Activated CD4-positive, alpha-beta T cell treated with anti-CD3 and anti-CD28 coated beads, Interleukin-2, amount 10 ng/mL, durations not matched to agents 7 days and 5 days (primary cell): ENCODE measurements at places on chromosomes 4 and X. TPM values are rescaled to one million over a fixed set of nuclear protein-coding genes. Genes with fewer than 3 reads are reported as not detected.

The NPNT gene
- total RNA-seq: not detected

The RHOXF2B gene
- total RNA-seq: not detected

The OCRL gene
- total RNA-seq: 1.9 TPM

The TMPRSS11B gene
- total RNA-seq: not detected

The EREG gene
- not detected for total RNA-seq

The PFKFB1 gene
- total RNA-seq: 0.23 TPM

DNA sequence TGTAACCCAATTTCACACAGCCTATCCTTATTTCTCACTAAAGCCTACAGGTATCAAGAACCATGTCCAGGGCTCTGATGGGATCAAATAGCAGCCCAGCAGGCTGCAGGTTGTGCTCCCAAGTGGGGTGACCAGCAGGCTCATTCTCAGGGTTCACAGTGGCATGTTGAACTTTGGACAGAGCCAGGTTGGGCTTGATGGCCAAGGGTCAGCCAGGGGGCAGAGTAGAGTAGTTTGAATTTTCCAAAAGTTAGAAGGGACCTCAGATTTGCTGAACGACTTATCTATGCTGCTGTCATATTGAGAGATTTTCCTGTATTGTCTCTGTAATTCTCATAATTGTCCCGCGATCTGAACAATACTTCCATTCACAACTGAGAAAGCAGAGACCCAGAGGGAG lies 310.8 kb upstream of the BOD1L1 start:
- H3K4me3 ChIP-seq: no peak overlapping the region
- no peaks in the 10 kb centered on the region for H3K4me1 ChIP-seq
- no peaks in the 10 kb centered on the region for H3K36me3 ChIP-seq
- H3K27ac ChIP-seq: no peak overlapping the region

DNA sequence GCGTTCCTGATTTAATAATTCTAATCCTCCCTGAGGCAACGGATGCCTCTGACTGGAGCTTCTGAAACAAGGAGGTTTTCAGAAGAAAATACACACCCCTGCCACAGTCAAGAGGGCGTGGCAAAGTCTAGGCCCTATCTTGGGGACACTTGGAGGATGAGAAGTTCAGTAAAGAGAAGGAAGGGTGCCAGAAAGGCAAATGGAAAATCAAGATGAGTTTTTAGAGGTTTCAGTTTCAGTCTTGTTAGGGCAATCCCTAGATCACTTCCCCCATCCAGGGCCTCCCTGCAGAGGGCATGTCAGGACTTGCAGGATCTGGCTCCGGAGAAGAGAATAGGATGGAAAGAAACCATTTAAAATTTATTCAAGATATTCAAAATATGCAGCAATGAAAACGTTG lies 28.5 kb upstream of the FGF2 start:
- H3K4me1 ChIP-seq: peaks cover 6% of the 10 kb centered on the region
- H3K27me3 ChIP-seq: peaks cover 2% of the 10 kb centered on the region
- DNase-seq: no peak

DNA sequence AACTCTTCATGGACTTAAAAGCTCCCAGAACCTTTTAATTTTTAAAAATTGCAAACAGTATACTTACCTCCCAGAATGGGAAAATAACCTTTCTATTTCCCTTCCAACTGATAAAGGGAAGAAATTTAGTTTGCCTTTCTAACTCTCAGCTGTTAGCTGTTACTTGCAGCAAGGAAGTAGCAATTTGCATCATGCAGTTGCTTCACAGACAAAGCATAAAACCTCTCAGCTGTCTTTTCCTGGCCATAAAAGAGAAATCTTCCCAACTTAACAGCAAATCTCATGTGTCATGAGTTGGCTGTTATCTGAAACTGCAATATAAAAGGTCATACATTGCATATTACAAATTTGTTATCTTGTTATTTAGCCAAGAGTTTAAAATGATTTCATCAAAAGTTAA lies 18.4 kb downstream of the C4orf17 start:
- H3K4me3 ChIP-seq: no peak overlapping the region
- H3K27me3 ChIP-seq: peaks cover 3% of the 10 kb centered on the region
- no peaks in the 10 kb centered on the region for H3K4me1 ChIP-seq
- H3K36me3 ChIP-seq: no peaks in the 10 kb centered on the region

DNA sequence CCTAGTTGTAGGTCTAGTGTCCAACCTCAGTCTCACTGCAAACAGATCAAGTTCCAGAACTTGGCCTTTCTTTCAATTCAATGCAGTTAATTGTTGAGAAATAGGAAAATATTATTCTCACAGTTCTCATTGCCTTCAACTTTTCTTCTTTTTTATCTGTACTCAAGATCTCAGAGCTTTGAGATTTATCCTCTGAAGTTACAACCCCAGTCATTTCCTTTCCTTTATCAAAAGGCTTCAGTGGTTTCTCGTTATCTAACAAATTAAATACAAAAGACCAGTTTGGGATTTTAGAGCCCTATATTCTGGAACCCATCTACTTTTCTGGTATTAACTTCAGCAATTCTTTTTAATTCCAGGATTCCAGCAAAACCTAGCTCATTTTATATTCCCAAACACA lies 130.2 kb downstream of the TMA16 start:
- no peak overlapping the region for H3K4me3 ChIP-seq
- no peak overlapping the region for H3K27ac ChIP-seq
- H3K36me3 ChIP-seq: no peaks in the 10 kb centered on the region
- peaks cover 3% of the 10 kb centered on the region for H3K4me1 ChIP-seq
- H3K27me3 ChIP-seq: no peaks in the 10 kb centered on the region

DNA sequence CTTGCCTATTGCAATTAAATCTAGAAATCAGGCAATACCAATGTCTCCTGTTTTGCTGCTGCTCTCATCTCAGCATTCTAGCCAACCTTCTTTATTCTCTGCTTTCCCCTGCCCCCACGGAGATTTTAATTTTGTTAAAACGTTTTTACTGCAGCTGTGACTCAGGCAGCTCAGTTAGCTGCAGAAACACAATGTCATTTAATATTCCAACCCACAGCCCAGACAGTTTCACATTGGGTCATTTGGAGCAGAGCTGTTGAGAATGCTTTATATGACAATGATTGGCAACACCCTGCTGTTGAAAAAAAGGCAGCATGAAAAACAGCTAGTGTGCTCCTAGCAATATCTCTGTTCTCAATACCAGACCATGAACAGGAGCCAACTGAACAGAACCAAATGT lies 12.6 kb upstream of the SLC10A4 start:
- no peaks in the 10 kb centered on the region for H3K4me1 ChIP-seq
- H3K4me3 ChIP-seq: no peak overlapping the region
- H3K27ac ChIP-seq: no peak overlapping the region
- no peaks in the 10 kb centered on the region for H3K36me3 ChIP-seq
- H3K27me3 ChIP-seq: peaks cover 13% of the 10 kb centered on the region

DNA sequence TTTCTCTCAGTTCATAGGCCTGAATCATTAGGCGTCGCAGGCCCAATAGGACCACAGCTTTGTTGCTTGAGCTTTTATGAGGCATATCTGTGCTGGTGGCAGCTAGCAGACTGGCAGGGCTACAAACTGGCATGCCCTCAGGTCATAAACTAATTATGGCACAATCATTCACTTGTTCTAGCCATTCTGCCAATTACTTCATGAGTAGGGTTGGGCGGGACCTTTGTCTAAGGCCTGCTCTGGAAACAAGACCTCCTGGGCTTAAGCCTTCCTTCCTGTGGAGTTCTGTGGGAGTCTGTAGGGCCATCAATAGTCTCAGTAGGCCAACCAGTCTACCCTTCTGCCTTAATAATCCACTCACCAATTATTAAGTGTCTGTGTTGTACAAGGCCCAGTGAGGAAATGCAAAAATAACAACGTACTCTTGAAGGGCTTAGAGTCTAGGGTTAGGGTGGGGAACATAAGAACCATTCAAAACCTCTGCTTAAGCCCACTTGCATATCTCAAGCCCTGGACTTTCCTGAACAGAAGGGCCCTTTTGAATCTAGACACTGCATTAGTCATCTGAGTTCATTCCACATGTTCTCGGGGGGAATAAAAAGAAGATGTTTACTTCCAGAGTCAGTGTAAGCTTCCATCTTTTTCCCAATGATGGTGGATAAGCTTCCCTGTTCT lies 44.5 kb downstream of the SHROOM4 start:
- no peak overlapping the region for H3K27ac ChIP-seq
- H3K36me3 ChIP-seq: no peaks in the 10 kb centered on the region

DNA sequence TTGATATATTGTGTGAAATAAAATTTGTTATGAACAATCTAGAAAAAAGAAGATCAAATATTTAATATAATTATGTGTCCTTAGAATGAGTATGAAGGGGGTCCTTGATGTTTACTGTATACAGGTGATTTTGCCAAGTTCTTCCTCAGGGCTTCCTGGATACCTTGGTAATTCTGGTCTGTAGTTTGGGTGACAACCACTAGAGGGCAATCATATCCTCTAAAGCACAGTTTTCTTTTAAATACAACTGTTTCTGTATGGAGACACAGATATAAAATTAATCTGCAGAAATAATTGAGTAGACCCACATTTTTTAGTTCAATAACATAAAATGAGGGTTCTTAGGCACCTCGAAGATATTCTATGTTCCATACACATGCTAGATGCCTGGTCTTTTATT lies 157.7 kb downstream of the SPANXN1 start:
- no peak overlapping the region for H3K27ac ChIP-seq
- DNase-seq: peak; percentile 9
- no peaks in the 10 kb centered on the region for H3K36me3 ChIP-seq

GRCh38 chr4:98345838-98346237 lies 84.7 kb downstream of the RAP1GDS1 start:
- H3K27me3 ChIP-seq: no peaks in the 10 kb centered on the region
- H3K27ac ChIP-seq: no peak overlapping the region
- DNase-seq: no peak
- no peak overlapping the region for H3K4me3 ChIP-seq

- no peaks in the 10 kb centered on the region for H3K4me1 ChIP-seq
- H3K4me3 ChIP-seq: no peak overlapping the region
- no peaks in the 10 kb centered on the region for H3K27me3 ChIP-seq
- DNase-seq: no peak
- no peak overlapping the region for H3K27ac ChIP-seq
These were observed 241.1 kb upstream of the TLL1 start for GRCh38 chr4:165631912-165632311.

- H3K27ac ChIP-seq: no peak overlapping the region
- H3K4me3 ChIP-seq: no peak overlapping the region
- no peaks in the 10 kb centered on the region for H3K27me3 ChIP-seq
- no peaks in the 10 kb centered on the region for H3K36me3 ChIP-seq
- DNase-seq: no peak
These were observed 20.2 kb downstream of the PJA1 start for GRCh38 chrX:69144838-69145680.

DNA sequence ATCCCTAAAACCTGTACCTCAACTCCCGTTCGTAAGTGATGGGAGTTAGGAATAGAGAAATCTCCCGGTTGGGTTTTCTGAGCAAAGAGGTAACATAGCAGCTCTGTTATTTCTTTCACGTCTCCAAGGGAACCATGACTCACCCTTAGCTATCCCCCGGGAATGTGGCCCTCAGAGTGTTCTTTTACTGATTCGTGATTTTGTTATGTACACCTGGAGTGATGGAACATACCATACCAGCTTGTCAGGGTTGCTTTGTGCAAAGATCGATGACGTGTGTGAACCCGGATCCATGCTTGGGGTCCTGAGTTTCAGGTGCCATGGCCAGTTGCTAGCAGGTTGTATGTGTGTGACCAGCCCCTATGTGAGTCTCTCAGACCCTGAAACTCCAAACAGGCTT lies 52.6 kb downstream of the HPRT1 start:
- H3K4me3 ChIP-seq: no peak overlapping the region
- no peak for DNase-seq
- no peak overlapping the region for H3K27ac ChIP-seq

DNA sequence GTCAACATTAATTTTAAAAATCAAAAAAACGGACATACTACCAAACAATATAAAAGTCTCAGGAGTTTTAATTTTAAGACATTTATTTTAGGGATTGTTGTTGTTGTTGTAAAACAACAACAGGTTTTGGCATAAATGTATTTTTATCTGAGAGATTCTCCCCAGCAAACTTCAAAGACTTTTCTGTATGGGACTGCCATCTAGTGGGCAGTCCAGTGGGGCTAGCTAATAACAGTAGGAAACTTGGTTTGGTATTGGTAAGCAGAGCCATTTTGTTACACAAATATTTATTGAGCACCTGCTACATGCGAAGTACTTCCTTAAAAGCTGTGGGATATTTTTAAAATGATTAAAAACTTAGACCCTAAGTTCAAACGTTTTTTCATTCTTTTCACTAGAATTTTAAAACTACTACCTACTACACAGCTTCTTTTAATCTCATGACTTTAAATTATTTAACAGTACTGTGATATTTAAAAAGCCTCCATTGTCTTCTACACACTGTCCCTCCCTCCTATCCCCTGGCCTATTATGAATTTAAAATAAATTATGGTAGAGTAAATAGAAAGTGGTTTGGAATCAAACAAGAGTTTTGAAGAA lies 1028.4 kb upstream of the INTU start:
- no peak overlapping the region for H3K4me3 ChIP-seq
- H3K4me1 ChIP-seq: no peaks in the 10 kb centered on the region
- no peak for DNase-seq
- no peak overlapping the region for H3K27ac ChIP-seq

- H3K27ac ChIP-seq: no peak overlapping the region
- H3K4me3 ChIP-seq: no peak overlapping the region
- H3K27me3 ChIP-seq: no peaks in the 10 kb centered on the region
- H3K4me1 ChIP-seq: no peaks in the 10 kb centered on the region
- H3K36me3 ChIP-seq: no peaks in the 10 kb centered on the region
These were observed 62.7 kb downstream of the BMP15 start for GRCh38 chrX:50973199-50973598.
